ENCODE measurements at places on chromosomes 7 and 10.

DNA sequence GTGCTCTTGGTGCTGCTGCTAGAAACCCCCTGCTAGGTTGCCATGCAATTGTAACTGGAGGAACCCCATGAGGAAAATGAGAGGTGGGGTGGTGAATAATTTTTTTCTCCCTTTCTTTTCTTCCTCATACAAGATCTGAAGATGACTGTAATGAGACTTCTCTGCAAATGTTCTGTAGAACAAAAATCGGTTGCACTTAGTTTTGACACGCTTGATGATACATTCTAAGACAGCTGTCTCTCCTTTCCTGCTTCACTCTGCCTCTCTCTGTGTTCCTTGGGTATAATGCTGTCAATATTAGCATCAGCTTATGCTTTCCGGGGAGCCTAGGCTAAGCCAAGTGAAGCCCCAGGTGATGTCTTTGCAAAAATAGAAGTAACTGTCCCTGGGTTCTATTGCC, 721.5 kb downstream of the POM121L12 start:
- no peak for DNase-seq

GRCh38 chr7:97457054-97457453, 274.8 kb upstream of the TAC1 start:
- no peak for DNase-seq

DNA sequence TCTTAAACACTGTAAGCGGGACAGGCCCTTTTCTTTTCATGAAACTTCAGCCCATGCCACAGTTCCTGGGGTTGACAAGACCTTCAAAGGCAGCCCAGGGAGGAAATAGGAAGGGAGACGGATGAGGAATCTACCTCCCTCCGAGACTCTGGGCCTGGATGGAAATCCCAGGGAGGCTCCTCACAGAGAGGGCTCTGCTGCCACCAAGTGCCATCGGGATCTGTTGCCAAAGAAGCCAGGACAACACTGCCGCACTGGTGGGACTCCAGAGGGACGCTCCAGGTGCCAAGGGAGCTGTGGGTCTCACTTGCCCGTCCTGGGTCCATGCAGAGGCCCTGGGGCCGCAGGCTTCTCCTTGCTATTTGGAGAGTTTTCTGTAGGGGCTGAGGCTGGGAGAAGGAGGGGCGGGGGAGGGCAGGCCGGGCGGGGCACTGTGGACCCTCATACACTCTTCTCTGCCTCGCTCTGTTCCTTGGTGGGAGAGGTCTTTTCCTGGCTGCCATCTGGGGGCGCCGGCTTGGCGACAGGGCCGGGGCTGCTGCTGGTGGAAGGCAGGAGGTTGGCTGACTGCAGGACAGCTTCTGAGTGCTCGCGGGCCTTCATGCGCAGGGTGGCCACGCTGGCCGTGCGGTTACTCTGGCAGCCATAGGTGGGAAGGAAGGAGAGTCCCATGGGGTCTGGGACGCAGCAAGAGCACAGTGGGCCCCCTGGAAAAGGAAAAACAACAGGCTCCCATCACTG, 30.0 kb downstream of the DRGX start:
- DNase-seq = no peak

GRCh38 chr10:33071857-33072256, 113.8 kb upstream of the ITGB1 start:
- DNase-seq = no peak

DNA sequence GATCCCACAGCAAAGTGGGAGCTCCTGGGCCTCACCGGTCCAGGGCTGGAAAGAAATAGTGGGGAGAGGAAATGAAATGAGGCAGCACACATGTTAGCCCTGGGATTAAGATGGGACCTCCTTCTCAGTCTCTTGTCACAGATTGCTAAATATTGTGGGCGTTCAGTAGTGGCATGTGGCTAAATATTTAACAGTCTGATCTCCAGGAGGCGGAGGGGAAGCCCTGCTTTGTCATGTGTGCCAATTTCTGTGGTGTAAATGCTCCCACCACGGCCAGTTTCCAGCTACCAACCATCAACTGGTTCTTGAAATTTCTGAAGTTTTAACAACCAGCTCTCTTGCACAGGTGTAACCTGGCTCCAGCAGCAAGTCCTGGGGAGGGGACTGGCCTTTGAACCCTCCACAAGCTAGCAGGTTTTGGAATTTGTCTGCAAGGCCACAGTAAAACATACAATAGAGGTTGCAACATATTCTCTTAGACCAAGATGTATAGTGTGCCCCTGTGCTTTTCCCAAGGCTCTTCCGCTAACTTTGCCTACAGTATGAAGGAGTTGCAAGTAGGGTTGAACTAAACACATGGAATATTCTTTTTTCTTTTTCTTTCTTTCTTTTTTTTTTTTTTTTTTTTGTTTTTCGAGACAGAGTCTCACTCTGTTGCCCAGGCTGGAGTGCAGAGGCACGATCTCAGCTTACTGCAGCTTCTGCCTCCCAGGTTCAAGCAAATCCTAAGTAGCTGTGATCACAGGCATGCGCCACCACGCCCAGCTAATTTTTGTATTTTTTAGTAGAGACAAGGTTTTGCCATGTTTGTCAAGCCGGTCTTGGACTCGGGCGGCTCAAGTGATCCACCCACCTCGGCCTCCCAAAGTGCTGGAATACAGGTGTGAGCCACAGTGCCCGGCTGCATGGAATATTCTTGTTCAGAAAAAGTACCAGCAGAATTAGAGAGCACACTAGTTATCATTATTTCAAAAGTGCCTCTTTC, 103.1 kb upstream of the PCBD1 start:
- DNase-seq = no peak

DNA sequence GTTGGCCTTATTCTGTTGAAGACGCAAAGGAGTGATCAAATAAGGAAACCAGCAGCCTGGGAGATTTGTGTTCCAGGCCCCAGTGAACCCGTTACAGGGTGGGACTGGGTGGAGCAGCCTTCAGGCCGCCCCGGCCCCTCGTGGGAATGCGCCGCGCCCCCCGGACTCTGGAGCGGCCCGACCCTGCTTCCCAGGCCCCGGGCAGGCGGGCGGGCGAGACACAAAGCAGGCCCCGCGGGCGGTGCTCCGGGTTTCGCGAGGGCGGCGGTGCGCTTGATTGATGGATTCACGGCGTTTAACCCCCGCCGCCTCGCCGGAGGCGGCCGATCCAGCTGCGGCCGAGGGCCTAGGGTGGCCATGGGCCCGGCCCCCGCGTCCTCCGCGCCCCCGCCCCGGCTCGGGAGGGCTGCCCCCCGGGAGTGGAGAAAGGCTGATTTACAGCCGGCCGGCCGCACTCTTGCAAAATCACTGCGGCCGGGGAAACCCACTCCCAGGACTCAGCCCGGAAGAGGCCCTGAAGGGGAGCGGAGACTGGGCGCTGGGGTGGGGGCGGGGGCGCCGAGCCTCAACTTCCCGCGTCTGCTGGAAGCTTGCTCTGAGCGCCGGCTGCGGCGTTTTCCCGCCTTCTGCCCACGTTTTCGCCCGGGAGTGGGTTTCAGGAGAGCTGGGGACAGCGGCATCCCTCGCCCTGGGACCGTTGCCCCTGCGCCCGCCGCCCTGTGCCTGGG, 299.6 kb upstream of the NFE2L3 start:
- no peak for DNase-seq

DNA sequence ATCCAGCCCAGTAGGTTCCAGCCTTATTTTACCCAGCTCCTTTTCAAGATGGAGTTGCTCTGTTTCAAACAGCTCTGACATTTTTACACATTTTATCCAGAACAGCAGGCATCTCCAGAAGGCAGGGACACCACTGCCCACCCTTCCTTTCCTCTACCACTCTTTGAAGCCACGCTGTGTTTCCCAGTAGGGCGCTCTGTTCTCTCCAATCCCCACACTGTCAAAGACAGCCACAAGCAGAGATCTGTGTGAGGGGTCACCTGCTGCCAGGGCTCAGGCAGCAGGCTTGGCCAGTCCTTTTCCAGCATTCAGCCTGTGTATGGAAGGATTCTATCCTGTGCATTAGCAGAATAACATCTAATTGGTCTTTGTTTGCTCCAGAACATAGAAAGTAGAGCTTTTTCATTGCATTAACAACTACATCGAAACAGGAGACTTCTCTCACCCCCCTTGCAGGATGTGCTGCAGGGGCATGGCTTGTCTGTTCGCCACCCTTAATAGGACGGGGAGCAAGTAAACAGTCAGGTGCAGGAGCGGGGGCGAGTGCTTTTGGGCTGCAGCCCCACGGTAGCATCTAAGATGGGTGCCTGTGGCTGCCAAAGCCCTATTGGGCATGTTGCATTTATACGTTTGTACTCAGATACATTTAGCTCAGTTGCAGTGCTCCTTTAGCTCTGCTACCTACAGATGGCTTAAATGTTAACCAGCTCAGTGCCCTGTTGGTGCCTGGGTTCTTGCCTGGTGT, 326.1 kb downstream of the GALNT17 start:
- no peak for DNase-seq

DNA sequence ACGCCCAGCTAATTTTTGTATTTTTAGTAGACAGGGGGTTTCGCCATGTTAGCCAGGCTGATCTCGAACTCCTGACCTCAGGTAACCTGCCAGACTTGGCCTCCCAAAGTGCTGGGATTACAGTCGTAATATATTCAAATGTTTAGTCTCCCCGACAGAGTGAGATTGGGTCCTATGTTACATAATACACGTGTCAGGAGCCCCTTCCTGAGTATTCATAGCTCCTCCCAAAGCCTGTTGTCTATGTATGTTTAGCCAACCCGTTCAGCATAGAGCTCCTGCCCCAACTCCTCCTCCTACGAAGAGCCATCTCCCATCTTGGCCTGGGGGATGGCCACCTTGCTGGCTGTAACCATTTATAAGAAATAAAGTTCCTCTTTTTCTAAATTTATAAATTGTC, 2.7 kb upstream of the PPP2R2D start:
- no peak for DNase-seq

- no peak for DNase-seq
These were observed 16.6 kb upstream of the CAMK1D start for GRCh38 chr10:12332572-12333379.

- DNase-seq = no peak
These were observed 46.4 kb downstream of the ANK3 start for GRCh38 chr10:60343254-60343653.

- no peak for DNase-seq
These were observed 169.8 kb downstream of the WNT2 start for GRCh38 chr7:117153016-117153545.

GRCh38 chr7:65371468-65371867, 2.2 kb upstream of the ZNF92 start:
- DNase-seq = no peak

Data from activated CD8-positive, alpha-beta memory T cell treated with anti-CD3 and anti-CD28 coated beads, Interleukin-2, amount 50 U/mL, for 4 hours (primary cell).